SJCRH30 (cell line): ENCODE measurements at places on chromosomes 5 and 9. TPM values are rescaled to one million over a fixed set of nuclear protein-coding genes. Genes with fewer than 3 reads are reported as not detected.

GRCh38 chr9:133226219-133227171 lies 17.4 kb upstream of the OBP2B start:
- DNase-seq = no peak

GRCh38 chr5:462051-462481 lies 19.1 kb downstream of the EXOC3 start:
- DNase-seq = no peak

DNA sequence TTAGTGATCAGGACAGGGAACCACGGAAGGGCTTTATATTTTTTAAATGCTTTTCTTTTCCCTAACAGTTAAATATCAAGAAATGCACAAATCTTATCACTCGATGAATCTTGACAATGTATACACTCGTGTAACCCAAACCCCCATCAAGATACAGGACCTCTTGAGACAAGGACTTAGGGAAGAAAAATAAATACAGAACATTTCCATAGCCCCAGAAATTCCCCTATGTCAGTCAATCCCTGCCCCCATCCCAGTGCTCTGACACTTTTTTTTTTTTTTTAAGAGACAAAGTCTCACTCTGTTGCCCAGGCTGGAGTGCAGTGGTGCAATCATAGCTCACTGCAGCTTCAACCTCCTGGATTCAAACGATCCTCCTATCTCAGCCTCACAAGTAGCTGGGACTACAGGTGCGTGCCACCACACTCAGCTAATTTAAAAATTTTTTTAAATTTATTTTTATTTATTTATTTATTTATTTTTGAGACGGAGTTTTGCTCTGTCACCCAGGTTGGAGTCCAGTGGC lies 2.7 kb downstream of the SPINK4 start:
- no peak for DNase-seq

DNA sequence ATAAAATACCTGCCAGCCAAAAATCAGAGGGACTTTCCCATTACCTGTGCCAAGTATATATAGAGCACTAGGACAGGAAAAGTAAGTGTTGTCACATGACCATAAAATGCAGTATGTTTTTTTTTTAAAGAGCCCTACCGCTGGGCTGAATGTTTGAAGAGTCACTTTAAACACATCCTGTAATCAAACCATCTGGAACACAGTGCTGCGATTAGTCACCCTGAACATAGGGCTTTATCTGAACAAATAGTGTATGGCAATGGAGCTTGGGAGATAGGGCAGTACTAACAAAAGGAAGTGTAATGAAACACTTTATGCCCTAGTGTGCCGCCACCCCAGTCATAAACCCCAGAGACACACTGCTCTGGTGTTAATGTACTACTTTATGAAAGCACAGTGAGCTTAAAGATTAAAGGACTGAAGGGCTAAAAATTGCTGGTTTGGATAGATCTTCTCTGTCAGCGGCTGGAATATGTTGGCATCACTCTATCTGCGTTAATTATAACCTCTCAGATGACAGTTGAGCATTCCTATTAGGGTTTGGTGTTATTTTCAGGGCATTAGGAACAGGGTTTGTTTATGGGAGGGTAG lies 90.4 kb downstream of the ZNF608 start:
- DNase-seq = peak; percentile 87

The SYK gene
- not detected in 2 replicates for total RNA-seq

DNA sequence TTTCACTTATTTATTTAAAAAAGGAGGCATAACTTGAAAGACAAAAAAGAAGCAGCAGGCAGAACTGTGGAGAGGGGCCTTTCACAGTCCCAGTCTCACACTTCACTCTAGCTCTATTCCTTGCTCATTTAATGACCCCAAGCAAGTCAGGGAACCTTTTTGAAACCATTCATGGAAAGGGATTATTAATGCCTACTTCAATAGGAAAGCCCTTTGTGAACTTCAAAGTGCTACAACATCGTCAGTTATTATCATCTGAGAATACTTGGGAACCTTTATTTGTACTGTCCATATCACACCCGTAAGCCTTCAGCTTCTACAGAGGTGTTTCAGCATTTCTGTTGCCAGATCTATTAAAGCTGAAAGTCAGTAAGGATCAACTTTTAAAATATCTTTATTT lies 320.2 kb downstream of the TMEM161B start:
- DNase-seq = no peak

GRCh38 chr5:119948162-119948561 lies 318.8 kb downstream of the FAM170A start:
- no peak for DNase-seq

GRCh38 chr5:44538797-44539601 lies 149.8 kb upstream of the FGF10 start:
- DNase-seq = no peak

The POU5F2 gene
- 0.41 and 0.91 TPM in 2 replicates for total RNA-seq

DNA sequence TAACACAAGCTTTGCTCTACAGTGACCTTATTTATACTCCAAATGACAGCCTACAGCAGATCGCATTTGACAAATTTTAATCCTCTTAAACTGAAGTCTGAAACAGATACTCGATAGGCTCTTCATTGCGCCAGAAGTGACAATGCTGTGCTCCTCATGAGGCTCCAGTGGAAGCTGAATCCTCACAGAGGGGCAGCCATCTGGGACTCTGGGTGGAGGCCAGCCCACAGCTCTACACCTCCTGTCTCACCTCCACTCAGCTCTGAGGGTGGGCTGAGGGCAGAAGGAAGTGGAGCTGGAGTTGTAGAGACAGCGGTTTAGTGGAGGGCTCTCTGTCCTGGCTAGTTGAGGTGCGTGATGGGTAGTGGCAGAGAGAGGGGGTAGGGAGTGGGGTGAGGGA lies 283.3 kb upstream of the ANKRD55 start:
- DNase-seq = no peak

GRCh38 chr9:103319979-103320378 lies 324.8 kb downstream of the CYLC2 start:
- DNase-seq = peak; percentile 37

- DNase-seq = no peak
These were observed 3.2 kb upstream of the UHRF2 start for GRCh38 chr9:6409811-6410210.

DNA sequence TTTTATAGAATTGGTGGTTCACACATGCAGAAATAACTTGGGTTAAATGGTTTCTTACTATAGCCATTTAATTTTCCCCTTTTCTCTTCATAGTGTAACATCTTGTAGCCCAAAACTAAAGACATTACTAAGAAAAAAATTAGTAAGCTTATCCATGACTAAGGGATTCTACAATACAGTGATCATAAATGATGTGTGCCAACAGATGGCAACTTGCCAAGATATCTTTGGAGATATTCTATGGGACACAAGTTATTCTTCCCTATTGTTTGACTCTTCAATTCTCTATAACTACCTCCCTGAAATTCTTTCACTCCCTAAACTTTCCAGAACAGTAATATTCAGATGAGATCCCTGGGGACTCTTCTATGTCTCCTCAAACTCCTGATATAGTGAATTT lies 580.6 kb downstream of the PTPRD start:
- no peak for DNase-seq

- DNase-seq = no peak
These were observed 127.6 kb upstream of the RPS23 start for GRCh38 chr5:82405618-82406204.

The PCDHA12 gene
- total RNA-seq = not detected in 2 replicates

- peak; percentile 19 for DNase-seq
These were observed 147.9 kb downstream of the PLPPR1 start for GRCh38 chr9:101176384-101176783.

The GLRA1 gene
- total RNA-seq = not detected in 2 replicates

GRCh38 chr5:17763301-17763700 lies 129.0 kb downstream of the TAF11L14 start:
- no peak for DNase-seq

GRCh38 chr9:83219924-83220438 lies 157.0 kb upstream of the RASEF start:
- DNase-seq = no peak

- no peak for DNase-seq
These were observed 9.3 kb downstream of the SLC25A48 start for GRCh38 chr5:135843571-135844337.

The ATOSB gene
- total RNA-seq = 4.0 and 4.5 TPM in 2 replicates

- DNase-seq = no peak
These were observed 579.1 kb downstream of the SLCO4C1 start for GRCh38 chr5:101716941-101717340.

DNA sequence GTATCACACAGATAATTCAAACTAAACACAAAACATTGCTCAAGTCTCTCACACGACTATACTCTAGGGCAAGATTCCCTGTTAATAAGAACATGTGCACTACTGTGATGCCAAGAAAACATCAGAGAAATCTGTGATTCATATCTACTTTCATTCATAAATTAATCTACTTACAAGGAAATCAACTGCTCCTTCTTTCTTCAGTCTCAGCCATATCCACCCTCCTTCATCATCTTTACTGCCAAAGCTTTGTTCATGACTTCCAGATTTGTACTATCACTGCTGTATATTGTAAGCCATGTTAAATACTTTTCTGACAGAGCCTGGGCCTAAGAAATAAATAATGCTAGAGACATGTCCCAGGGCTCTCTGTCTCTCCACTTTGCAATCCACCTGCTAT lies 35.1 kb downstream of the CTNNAL1 start:
- no peak for DNase-seq

DNA sequence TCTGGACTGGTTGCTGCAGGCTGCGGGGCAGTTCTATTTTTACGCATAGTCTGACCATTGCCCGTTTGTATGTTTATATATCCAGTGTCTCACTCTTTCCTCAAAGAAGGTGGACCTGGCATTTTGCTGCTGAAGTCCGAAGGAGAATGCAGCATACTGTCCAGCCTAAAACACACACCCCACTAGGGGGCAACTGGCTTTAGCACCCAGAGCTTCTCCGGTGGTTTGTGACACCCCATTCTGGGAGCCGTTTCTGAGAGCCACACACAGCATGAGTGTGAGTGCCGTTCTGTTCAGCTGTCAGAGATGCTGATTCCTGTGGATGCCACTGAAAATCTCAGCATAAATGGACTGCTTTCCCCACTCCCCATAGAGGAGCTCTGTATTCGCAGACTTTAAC lies 290.5 kb upstream of the TAS2R1 start:
- no peak for DNase-seq

- peak; percentile 32 for DNase-seq
These were observed 268.6 kb downstream of the NR3C1 start for GRCh38 chr5:143134900-143135299.

GRCh38 chr9:98149422-98149821 lies 30.4 kb upstream of the TRIM14 start:
- no peak for DNase-seq

The CTNNAL1 gene
- 81.8 and 89.7 TPM in 2 replicates for total RNA-seq

GRCh38 chr5:95727764-95728191 lies 3.4 kb upstream of the RHOBTB3 start:
- no peak for DNase-seq

DNA sequence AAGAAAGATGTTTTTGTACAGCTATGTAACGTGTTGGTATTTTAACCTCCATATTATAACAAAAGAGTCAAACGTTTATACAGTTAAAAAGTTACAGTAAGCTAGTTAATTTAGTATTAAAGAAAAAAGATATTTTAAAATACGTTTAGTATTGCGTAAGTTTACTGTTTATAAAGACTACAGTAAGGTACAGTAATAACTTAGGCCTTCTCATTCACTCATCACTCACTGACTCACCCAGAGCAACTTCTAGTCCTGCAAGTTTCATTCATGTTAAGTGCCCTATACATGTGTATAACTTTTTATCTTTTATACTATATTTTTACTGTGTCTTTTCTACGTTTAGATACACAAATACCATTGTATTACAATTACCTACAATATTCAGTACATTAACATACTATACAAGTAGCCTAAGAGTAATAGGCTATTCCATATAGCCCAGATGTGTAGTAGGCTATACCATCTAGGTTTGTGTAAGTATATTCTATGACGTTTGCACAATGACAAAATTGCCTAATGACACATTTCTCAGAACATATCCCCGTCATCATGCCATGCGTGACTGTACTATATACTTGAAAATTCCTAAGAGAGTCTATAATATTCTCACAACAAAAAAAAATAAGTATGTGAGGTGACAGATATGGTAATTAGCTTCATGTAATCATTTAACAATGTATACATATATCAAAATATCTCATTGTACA lies 33.8 kb downstream of the ERP44 start:
- DNase-seq = no peak

The KIF12 gene
- total RNA-seq = 0.13 TPM in 1 of 2 replicates, not detected in the other

- no peak for DNase-seq
These were observed 31.7 kb downstream of the MTX3 start for GRCh38 chr5:79959407-79959806.
